Pulmonary artery endothelial cell (primary cell): ENCODE measurements at places on chromosomes 16 and 17.

DNA sequence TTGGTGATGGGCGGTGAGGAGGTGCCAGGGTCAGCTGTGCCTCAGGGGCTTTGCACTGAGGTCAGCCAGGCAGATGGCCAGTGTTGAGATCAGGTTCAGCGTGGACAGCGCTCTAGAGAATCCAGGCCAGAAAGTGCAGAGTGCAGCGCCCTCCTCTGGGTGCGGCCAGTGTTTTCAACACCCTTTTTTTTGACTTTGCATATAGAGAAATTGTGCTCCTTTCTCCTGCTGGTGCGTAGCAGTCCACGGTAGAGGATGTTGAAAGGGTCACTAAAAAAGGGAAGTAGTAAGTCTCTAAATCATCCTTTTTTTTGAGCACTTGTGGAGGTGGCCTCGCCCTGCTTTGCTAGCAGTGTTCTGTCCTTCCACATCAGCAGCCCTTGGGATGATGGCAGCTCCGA, 53.9 kb downstream of the BANP start:
- no peak for DNase-seq

- DNase-seq: no peak
Observed at GRCh38 chr16:75252946-75253911, 1.8 kb upstream of the BCAR1 start.

GRCh38 chr16:77540646-77541045, 105.8 kb upstream of the ADAMTS18 start:
- DNase-seq: no peak

DNA sequence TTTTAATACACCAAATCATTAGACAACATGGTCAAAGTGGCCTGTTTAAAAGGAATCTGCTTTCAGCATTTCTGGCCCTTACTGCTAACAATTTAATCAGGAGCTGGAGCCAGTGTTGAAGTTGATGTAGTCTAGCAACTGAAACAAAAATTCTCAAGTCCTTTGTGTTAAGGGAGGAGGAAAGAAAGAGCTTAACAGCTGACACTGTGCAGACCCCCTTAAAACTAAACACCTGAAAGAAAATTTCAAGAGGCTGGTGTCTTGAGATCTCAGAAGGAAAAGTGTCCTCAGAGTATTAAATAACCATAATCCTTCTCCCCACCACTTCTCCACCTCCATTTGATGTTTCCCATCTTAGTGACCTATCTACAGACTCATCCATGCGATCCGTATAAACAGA, 232.1 kb downstream of the FTO start:
- no peak for DNase-seq

DNA sequence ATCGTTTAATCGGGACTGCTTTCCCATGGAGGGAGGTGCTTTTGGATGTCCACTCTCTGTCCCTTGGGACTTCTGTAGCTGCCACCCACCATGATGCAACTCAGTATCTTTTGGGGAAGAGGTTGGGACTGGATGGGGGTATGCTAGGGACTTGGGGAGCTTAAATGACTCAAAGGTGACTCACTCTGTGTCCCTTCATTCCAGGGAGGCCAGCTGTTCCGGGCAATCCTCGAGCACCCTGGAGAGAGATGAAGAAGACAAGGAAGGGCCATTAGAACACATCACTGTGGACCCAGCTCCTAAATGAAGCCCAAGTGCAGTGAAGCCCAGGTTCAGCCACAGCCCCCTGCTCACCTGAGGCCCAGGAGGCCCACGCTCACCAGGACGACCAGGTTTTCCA, 4.6 kb downstream of the COL1A1 start:
- DNase-seq: no peak

DNA sequence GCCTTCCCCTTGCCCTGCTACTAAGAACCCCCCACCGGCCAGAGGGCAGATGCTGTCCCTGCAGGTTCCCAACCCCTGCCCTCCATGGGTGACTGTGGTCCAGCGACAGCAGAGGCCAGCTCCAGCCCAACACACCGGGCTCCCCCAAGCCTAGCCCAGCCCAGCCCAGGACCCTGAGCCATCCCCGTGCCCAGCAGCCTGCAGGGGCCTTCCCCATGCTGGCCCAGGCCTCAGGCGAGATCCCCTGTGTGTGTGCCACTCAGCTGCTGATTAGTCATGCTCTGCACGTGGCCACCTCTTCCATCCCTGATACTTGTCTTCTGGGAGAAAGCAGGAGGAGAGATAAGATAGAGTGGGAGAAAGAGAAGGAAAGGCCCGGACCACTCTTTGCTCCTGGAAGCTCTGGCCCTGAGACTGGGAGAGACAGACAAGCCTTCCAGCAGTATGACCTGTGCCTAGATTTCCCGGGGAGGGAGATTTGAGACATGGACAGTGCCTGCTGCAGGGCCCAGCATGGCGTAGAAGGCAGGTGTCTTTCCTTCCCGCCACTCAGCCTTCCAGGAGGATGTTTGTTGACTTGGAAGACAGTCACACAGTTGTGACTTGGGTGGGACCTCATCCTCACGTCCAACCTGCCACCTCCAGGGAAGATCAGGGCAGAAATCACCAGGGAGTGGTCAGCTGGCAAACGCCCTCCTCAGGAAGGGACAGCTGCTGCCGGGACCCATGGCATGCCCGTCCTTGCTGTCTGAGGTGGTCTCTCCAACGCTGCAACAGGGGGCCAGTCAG, 41.3 kb upstream of the RASD1 start:
- no peak for DNase-seq

DNA sequence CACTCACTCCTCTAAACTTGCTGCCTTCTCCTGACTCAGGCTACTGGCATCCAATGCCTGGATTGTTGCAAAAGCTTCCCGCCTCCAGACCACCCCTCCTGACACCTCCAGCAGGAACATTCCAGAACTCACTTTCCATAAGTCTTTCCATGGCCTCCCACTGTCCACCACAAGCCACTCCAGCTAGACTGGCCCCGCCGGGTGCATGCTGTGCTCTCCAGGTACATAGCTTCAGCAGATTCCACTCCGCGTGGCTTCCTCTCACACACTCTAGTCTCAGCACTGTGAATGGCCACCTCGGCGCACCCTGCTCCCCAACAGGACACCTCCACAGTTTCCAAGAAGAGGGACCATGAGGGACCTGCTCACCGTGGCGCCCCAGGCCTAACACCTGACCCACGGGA, 25.9 kb upstream of the FAAP100 start:
- no peak for DNase-seq

DNA sequence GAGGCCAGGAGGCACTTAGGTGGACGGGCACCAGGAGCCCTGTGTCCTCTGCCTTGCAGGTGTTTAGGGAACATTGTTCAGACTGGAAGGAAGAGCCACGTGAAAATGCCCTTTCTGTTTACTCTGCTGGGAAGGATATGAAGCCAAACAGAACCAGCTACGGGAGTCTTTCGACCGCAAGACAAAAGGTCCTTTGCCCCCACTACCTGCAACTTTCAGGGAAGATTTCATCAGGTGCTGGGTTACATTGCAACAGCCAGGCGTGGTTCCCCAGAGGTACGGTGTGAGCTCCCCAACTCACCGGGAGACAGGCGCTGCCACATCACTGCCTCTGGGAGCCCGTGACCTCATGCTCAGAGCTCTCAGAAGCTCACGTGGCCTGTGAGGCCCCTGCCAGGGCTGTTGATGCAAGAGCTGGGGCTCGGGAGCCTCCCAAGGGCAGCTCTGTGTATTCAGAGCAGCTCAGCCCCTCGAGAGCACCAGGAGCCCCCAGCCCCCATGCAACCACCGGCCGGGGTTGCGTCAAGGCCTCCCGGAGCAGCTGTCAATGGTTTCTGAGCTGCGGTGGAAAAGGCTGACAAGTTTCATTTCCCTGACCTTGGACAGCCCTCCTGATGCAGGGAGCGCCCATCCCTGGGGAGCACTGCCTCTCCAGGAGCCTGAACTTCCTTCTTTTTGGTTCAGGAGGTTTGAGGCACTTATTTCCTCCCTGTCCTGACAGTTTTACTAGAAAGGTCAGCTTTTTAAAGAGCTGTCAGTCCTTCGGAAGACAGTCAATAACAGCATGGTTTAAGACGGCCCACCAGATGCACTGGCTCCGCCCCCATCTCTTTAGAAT, 42.1 kb downstream of the TBC1D16 start:
- DNase-seq: no peak

GRCh38 chr16:57566436-57566835, 24.0 kb downstream of the ADGRG5 start:
- no peak for DNase-seq

GRCh38 chr16:19555938-19556771, 652 bp downstream of the VPS35L start:
- no peak for DNase-seq

GRCh38 chr17:71071837-71072236, 902.5 kb downstream of the KCNJ2 start:
- DNase-seq: no peak

GRCh38 chr16:14056970-14057369, 14.1 kb upstream of the MRTFB start:
- peak; percentile 88 for DNase-seq

DNA sequence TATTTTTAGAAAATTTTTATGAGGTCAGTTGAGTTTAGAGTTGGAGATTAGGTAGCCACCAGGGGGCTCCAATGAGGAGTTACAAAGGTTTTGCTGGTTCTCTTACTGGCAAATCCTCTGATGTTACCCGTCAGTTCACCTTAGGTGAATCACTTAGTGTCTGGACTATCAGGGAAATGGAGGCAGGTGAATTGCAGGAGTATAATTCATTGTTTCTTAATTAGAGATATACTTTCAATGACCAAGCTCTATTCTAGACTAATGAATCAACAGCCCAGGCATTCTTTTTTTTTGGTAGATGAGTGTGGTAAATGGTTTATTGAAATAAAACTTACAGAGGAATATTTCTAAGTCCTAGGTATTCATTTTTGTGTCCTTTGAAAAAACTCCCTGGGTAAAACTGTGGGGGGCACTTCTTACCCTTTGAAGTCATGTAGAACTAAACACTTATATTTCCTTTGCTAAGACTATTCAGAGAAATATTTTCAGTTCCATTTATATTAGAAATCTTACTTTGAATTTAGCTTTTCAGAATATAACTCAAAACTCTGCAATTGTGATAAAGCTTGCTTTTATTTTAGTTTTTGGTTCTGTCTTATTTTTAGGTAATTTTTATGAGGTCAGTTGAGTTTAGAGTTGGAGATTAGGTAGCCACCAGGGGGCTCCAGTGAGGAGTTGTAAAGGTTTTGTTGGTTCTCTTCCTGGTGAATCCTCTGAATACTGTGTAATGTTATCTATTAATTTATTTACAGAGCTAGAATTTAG, 17.7 kb downstream of the PSMD11 start:
- no peak for DNase-seq

GRCh38 chr17:45841186-45841585, 3.5 kb upstream of the SPPL2C start:
- DNase-seq: no peak

DNA sequence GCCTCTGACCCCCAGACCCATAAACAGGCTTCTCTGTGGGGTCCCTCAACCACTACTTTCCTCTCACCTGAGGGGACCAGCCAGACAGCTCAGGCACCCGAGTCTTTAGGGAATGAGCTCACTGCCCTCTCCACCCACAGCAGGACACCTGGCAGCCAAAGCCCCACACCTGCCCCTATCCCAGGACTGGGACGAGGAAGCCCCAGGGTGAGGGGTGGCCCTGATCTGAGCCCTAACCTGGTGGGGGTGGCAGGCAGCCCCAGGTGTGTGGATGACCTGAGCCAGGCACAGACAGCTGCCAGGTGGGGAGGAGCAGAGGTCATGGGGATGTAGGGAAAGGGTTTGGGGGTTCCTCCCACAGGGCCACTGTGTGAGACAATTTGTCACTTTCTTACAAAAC, 1.7 kb upstream of the TEX19 start:
- no peak for DNase-seq

DNA sequence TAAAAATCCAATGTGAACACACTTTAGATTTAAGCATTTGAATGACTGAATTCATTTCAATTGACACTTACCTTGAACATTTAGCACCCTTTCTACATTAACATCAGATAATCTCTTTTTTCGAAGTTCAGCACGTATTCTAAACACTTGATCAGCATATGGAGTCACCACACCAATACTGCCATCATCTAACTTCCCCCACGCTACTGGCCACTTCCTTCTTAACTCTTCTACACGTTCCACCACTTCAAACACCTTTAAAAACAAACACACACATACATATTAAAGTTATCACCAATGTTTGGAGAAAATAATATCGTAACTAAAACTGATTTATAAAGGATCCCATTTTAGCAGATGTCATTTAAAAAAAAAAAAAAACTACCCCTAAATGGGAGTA, 93.5 kb downstream of the CACNG1 start:
- DNase-seq: no peak

GRCh38 chr16:31352376-31353115, 2.4 kb upstream of the ITGAX start:
- no peak for DNase-seq

- no peak for DNase-seq
Observed at GRCh38 chr17:27380551-27380950, 75.7 kb upstream of the KSR1 start.

GRCh38 chr16:68607443-68607842, 37.7 kb upstream of the CDH3 start:
- DNase-seq: no peak

DNA sequence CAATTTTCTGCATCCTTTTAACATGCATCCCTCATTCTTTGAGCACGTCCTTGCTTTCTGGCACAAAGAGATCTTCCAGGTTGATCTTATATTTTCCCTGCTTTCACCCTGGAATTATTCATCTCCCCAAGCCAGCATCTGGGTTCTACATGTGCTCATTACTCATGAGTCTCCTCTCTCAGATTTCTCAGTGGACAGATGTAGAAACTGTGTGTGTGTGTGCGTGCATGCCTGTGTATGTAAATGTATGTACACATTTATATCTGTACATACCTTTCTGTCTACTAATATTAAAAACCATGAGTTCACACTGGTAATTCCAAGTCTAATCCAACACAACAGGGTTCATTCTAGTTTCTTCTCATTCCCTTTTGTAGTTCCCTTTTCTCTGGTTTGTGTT, 41.9 kb upstream of the NSRP1 start:
- no peak for DNase-seq

DNA sequence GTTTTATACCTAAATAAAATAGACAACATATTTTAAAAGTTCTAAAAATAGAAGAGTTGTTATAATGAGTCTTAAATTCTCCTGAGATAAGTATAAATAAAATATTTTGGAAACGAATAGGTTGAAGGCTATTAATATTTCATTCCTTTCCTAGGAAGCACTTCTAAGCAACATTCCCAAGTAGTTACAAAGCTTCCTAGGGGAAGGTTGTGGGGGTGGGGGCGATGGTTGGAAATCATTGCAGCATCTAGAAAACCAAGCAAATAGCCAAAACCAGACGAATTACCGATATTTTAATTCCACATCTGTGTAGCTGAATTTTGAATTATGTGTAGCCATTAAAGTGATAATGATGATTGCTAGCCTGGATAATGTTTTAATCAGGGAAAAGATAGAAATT, 26.9 kb downstream of the PTRH2 start:
- DNase-seq: no peak

- DNase-seq: no peak
Observed at GRCh38 chr16:53971616-53972015, 267.7 kb downstream of the FTO start.

DNA sequence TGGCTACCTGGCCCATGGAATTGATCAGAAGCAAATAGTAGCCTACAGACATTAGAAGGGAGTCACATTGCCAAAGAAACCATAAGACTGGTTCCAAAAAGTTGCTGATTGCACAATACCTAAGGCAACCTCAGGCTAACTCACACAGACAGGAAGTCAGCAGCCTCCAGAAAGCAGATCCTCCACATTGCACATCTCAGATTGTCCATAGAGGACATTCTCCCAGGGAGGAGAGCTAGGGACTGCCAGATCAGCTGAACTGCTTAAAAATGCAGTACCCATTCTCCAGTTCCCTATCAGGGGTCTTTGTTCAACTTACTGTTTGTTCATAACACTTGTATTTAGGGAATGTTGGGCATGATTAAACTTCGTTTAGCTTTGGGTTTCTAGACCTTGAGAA, 4.2 kb downstream of the CCL3 start:
- DNase-seq: no peak
